Activated CD4-positive, alpha-beta memory T cell treated with anti-CD3 and anti-CD28 coated beads, Interleukin-2, amount 10 ng/mL, durations not matched to agents 7 days and 5 days (primary cell): ENCODE measurements at places on chromosomes 2 and 18.

DNA sequence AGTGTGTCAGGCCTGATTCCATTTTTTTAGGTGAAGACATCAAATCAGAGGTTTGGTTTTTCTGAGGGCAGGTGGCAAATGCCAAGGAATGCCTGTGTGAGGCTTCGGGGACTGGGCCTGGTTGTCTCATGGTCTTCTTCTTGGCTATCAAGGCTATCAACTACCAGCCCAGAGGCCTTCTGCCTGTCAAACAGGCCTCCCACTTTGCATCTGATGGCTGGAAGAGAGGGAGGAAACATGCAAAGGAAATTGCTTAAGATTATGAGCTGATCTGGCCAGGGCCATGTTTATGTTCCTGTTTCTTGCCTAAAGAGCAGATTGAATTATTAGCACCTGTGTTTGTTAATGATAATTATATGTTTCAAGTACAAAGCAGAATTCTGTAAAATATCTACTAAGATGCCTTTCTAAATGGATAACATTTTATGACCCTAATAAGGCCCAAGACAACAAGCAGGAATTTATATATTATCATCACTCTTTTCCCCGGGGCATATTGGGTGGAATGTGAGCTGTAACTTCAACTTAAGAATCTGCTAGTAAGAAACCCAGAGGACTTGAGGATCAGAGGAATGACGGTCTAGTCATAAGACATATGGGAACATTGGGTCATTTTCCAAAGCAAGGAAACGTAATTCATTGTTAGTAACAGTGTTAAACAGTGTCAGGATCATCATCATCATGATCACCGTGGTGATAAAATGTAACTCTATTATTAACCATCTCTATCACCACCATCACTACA, 123.2 kb downstream of the LYPD6B start:
- no peak for DNase-seq

GRCh38 chr2:171271971-171272436, 111.3 kb upstream of the TLK1 start:
- DNase-seq = no peak

GRCh38 chr2:85661139-85661858, 6.7 kb downstream of the SFTPB start:
- no peak for DNase-seq

- no peak for DNase-seq
Measured at GRCh38 chr2:40243581-40244187, 208.2 kb downstream of the SLC8A1 start.

GRCh38 chr2:166179201-166179600, 51.4 kb upstream of the SCN1A start:
- DNase-seq = no peak

DNA sequence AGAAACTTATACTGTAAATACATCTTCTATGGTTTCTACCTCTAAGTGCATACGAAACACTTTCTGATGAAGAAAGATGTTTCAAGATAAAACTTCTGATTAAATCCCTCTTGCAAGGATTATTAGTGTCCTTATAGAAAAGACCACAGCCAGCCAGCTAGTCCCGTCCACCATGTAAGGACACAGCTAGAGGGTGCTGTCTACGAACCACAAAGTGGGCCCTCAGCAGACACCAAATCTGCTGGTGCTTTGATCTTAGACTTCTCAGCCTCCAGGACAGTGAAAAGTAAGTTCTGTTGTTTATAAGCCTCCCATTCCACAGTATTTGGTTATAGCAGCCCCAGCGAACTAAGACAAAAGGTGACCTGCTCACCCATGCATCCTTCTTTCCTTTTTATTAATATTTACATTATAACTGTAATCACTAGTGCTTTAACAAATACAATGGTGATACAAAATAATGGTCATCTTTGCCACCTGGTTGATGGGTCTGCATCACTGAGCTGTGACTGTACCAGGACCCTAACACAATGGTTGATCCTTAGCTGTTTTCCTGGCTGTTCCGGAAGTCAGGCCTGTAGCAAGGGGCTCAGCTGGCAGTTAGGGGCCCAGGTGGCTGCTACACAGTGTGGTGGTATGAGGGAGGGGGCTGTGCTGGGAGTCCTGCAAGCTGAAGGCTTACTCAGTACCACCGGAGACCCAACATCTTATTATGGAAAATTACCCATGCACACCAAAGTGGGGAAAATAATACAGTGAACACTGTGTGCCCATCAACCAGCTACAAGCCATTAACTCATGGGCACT, 108.5 kb upstream of the SMAD7 start:
- DNase-seq = no peak

GRCh38 chr2:71711133-71711855, 257.9 kb downstream of the DYSF start:
- DNase-seq = no peak

GRCh38 chr2:136020831-136021230, 35.4 kb upstream of the DARS1 start:
- no peak for DNase-seq

DNA sequence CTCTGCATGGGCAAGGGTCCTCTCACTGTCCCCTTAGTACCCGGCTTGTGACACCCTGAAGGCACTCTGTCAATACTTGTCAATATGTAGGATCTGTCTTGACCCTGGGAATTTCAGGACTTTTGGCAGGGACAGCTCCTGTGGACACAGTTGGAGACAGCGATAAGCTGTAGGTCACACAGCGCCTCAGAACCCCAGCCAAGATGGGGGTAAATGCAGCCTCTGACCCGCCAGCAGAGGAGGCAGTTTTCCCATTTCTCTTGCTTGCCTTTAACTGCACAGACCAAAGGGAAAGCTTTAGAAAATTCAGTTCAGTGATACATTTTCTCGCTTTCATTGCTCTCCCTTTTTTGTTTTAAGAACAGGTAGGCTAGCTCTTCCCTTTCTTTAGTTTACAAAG, 54.8 kb upstream of the KLHL29 start:
- DNase-seq = no peak

GRCh38 chr2:143682436-143683055, 553.3 kb downstream of the ARHGAP15 start:
- no peak for DNase-seq

DNA sequence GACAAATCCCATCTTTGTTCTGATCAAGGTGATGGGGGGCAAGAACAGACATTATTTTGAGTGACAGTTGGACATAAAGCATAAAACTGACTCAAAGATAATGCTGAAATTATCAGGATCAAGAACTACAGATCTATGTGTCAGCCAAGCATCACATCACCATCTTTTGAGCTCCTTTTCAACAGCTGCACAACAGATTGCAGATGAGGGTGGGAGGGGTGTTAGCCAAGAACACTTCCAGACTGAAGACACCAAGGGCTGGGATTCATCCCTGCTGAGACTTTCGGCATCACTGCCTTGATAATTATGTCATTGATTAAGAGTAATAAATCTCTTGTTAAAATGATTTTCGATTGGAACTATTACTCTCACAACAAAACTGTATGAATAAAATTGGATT, 191.5 kb upstream of the NETO1 start:
- no peak for DNase-seq

DNA sequence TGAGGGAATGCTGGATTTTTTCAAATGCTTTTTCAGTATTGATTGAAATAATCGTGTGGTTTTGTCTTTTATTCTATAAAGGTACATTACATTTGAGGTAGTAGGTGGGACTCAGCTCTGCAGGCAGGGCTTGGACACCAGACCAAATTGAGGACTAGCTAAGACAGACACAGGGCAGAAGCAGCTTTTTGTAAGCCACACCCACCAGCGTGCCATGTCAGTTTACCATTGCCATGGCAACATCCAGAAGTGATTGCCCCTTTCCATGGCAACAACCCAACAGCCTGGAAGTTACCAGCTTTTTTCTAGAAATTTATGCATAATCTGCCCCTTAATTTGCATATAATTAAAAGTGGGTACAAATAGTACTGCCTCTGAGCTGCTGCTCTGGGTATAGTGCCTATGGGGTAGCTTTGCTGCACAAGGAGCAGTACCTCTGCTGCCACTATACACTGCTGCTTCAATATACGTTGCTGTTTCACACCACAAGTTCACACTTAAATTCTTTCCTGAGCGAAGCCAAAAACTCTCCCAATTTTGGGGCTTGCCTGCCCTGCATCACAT, 23.6 kb upstream of the VWA3B start:
- DNase-seq = no peak

DNA sequence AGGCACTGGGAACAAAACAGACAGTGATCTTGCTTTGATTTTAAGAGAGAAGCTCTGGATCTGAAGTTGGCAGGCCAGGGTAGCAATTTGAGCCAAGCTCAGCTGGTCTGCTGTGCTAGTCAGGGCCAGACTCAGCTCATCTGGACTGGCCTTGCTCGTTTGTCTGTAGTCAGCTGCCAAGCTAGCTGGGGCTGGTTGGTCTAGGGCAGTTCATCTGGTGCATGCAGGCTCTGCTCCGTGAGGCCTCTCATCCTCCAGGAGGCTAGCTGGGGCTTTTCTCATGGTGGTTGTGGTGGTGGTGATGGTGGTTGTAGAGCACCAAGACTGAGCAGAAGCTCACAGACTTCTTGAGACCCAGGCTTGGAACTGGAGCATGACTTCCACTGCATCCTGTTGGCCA, 10.3 kb downstream of the FBLN7 start:
- DNase-seq = peak; percentile 13

DNA sequence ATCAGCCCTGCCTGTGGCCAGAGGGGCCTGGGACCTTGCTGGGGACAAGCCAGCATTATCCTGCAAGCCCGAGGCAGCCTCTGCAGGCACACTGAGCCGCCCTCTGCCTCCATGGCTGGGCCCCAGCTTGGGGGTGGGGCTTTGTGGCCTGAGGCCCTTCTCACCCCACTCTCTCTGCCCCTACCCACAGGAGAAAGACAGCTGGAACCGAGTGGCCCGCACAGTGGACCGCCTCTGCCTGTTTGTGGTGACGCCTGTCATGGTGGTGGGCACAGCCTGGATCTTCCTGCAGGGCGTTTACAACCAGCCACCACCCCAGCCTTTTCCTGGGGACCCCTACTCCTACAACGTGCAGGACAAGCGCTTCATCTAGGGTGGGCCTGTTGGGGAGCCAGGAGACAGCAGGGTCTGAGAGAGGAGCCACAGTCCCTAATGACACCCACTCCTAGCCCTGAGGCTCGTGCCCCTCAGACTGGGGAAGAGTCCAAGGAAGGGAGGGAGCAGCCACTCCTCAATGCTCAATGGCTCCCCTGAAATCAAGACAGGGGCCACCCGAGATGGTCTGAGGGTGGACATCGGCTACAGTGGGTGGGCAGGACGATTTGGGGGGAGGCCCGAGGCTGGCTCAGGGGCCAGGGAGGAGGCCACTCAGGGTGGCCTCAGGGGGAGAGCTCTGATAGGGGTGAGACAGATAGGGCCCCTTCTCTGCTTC, 4.4 kb upstream of the CHRNG start:
- DNase-seq = no peak

DNA sequence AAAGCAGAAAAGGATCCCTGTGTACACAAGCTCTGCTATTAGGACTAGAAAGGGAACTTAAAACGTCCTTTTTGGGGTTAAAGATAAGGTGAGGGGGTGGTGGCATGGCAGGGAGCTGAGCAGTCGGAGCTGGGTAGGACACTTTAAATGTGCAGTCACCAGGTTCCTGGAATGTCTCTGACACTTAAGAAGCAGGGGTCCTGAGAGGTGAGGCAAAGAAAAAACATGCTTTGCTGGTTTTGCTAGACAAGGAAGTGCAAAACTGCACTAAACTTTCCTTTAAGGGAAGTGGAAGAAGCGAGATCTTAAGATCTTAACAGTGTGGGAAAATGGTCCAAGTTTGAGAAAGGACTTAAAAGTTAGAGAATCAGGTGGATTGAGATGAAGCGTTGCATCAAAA, 99.5 kb upstream of the MAP3K20 start:
- DNase-seq = no peak

DNA sequence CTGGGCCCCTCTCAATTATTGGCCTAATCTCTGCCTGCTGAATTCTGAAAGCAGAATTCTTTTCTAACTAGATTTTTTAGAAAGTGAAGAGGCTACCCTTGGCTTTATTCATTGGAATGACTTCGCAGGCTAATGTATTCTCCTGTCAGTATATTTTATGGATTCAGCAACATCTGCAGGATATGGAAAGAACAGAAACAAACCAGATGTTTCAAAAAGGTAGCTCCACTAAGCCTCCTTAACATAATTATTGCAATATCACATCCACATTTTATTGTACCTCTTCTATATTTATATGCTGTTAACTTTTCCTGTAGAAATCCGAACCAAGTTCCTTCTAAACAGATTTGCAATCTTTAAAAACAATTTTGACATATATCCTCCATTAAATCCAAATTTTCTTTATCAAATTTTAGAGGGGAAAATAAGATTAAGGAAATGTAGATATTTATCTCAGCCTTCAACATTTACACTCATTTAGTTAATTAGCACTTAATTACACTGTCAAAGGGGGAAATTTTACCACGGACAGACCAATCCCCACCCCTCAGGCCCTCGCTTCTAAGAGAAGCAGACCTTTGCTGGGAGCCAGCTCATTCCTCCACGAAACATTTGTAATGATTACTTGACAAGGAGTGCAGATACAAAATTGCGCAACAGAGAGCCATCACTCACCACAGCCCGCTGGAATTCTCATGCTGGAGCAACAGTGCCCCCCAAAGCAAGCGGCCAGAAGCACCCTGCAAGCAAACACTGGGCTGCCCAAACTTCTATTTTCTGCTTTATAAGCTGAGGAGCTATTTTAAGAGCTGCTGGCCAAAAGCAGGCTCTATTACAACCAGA, 253.4 kb downstream of the ETAA1 start:
- DNase-seq = no peak

- no peak for DNase-seq
Measured at GRCh38 chr2:41774011-41774605, 273.7 kb upstream of the PKDCC start.

DNA sequence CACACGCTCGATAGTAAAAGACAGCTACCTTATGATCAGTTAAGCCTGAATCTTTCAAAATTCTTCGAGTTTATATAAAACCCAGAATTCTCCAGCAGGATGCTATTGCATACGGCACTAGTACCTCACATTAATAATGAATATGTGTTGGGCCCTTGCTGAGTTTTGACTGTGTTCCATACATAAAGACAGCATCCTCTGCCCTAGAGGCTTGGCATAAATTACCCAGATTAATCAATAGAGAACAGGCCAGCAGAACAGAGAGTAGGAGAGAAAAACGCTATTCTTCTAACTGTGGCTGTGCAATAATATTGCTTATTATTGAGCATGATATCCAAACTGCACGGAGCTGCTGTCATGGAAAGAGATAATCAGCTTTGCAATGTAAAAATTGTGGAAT, 194.3 kb downstream of the SOX11 start:
- DNase-seq = no peak

GRCh38 chr2:227759411-227760118, 13.9 kb downstream of the SCYGR8 start:
- DNase-seq = no peak

- DNase-seq = peak; percentile 41
Measured at GRCh38 chr18:59846814-59847490, 52.8 kb upstream of the PMAIP1 start.
